Activated CD4-positive, alpha-beta memory T cell treated with anti-CD3 and anti-CD28 coated beads, Interleukin-2, amount 10 ng/mL, durations not matched to agents 7 days and 5 days (primary cell): ENCODE measurements at places on chromosomes 7 and 10.

DNA sequence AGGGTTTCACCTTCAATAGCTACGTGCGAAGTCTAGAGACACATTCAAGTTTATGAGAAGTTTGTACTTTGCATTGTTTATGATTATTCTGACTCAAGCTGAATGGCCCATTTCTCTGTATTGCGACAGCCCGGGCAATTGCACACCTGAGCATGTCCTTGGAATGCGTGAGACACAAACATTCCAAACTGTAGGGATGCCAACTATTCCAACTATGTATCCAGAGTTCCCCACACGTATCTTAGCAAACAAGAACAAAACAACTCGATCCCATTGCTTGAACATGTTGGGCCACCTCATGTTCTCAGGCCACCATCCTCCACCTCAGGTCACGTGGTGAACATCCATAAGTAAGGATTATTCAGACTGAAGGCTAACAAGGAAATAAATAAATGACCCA, 51.4 kb upstream of the EGFR start:
- DNase-seq = no peak

- no peak for DNase-seq
Observed at GRCh38 chr7:91353848-91354247, 89.6 kb downstream of the FZD1 start.

DNA sequence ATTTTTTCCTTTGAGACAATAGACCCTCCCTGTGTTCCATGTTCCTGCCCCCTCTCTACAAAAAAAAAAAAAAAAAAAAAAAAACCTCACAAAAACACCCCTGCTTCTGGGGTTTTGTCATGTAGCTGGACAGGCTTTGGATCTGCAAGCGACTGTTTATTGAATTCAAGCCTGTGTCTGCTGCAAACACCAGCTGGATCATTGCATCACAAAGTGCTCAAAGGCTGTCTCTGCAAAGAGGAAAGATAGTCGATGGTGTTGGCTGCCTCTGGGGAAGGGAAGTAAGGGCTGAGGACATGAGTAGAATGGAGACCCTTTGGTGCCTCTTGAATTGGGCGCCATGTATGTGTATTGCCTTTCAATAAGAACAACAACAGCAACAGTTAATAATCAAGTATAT, 471.2 kb downstream of the PLXNA4 start:
- DNase-seq = no peak

- DNase-seq = no peak
Observed at GRCh38 chr7:48962821-48963505, 38.6 kb downstream of the CDC14C start.

DNA sequence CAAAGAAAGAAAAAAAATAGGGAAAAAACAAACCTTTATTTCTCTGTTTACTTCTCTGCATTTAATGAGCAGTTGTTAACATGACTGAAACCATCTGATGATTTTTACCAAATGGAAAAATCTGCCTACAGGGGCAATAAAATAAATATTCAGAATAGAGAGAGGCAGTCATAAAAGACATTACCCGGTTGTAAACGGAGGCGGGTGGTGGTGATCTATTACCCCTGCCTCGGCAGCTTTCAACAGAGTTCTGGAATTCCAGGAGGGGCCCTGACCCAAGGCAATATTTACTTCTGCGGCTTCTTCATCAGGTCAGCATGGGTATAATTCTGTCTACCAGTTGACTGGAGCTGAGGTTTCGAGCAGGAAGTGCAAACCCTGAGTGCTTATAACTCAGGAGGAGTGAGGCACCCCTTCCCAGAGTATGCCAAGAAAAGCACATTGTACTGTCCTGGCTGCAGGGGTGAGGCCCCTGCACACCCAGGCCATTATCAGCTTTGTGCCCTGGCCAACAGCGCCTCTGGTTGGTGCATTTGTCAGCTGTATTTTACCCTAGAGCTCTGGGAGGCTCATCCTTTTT, 8.2 kb upstream of the CXCL12 start:
- no peak for DNase-seq

DNA sequence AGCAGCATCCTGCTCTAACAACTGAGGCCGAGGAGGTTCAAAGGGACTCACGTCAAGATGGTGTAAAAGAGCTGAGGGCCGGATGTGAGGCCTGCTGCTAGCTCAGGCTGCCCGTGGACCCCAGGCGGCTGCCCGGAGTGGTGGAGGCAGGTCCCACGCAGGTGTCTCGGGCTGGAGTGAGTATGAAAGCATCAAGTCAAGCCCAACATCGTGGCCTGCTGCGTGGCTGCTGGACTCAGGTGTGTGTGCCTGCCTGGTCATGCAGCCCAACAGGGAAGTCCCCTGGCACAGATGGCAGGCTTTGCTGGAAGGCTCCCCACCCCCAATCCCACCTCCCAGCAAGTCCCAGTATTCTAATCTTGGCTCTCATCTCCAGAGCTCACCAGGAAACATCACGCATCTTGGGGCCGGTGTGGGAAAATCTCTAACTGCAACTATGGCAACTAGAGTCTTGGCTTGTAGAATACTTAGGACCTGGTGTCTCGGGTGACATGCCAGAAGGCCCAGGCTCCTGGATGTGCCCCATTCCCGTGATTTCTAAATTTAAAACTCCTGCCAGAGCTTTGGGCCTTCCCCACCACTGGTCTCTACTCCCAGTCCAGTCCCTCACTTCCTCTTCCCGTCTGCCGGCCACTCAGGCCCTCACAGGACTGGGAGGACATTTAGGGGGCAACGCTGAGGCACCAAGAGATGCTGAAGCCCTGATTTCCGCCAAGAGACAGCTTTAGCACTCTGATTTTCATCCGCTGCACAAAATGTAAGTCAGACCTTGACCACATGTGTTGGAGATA, 85.9 kb downstream of the PRKAG2 start:
- DNase-seq = no peak

- DNase-seq = no peak
Observed at GRCh38 chr7:153628825-153629224, 423.4 kb upstream of the DPP6 start.

DNA sequence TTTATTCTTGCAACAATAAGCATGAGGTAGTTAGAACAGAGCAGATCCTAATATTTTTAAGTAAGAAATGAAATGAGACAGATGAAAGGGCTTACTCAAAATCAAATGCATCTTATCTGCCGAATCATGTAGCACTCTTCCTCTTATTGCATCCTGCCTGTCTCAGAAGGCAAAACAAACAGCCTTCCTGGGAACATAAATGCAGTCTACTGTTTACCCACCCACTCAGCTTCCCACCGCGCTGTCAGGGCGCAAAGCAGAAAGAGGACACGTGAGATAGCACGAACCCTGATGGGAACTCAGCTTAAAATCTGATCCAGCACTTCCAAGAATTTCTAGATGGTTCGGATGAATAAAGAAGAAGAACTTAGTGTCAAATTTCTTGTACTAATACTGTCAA, 114.4 kb upstream of the CDK1 start:
- no peak for DNase-seq

GRCh38 chr7:27161214-27161720, 4.1 kb downstream of the HOXA9 start:
- DNase-seq = no peak

DNA sequence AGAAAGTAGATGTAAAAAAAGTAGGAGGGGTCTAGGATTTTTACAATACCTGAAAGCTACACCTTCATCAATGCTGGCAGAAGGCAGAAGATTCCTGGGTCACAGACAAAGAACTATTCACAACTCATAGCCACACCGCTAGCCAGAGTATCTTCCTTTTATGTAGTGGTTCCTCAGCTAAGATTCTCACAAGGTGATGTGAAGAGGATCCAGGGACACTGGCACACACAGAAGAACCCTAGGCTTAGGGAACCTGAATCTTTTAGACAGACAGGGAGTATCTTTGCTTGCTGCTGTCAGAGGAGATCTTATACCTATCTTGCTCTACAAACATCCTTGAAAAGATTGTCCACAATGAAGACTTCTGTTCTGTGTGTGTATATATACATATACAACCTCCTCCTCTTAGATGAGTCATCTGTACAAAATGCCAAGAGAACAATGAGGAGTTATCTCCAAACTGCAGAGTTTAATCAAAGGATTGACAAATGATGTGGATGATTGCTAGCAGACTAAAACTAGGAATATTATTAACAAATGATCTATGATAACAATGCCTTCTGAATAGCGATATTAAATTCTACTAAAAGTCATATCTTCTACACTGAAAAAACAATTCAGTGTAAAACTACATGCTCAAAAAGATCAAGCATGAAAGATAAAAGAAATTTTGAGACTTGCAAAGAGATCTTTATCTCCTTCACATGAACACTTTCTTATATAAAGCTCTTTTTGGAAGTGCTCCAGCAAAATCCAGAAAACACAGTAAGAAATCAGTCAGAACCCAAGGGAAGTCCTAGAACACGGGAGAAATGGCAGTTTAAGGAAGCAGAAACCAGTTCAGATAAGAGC, 409.3 kb downstream of the PARD3 start:
- DNase-seq = no peak

GRCh38 chr10:33655921-33656320, 321.5 kb upstream of the NRP1 start:
- DNase-seq = no peak

DNA sequence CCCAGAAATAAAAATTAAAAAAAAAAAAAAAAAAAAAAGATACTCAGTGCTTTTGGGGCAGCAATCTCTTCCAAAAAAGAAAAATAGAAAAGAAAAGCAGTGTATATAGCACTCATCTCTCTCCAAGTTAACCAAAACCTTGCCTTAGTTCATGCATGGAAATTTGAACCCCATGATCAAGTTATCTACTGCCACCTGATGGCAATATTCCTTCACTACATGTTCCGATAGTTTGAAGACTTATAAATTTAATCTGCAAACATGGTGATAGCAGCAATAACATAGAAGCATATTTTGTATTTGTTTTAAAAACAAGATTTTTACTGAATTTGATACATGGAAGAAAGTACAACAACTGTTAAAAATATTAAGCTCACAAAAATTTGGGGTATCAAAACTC, 48.6 kb upstream of the SLIT1 start:
- no peak for DNase-seq
